AG09319 (cell line): ENCODE measurements at places on chromosomes 7 and 10.

GRCh38 chr7:98733036-98733435 lies 116.0 kb downstream of the NPTX2 start:
- DNase-seq, result no peak

DNA sequence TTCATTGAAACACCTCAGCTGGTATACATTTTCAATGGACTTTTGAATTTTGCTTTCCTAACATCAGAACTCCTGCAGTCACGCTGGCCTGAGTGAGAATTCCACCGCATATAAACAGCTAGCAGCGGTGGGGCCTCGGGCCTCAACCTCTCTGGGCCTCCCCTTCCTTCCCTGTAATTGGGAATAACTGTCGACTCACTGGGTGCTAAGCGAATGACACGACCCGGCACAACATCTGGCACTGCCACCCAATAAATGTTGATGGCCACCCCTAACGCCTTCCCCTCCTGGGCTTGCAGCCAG lies 670 bp downstream of the RCC1L start:
- no peak for DNase-seq

GRCh38 chr7:41659539-41659938 lies 43.4 kb downstream of the INHBA start:
- no peak for DNase-seq

- no peak for DNase-seq
These were observed 113.5 kb downstream of the KLF6 start for GRCh38 chr10:3671386-3671955.

GRCh38 chr7:42549866-42550485 lies 313.0 kb upstream of the GLI3 start:
- DNase-seq, result no peak

GRCh38 chr10:6103591-6103990 lies 14.8 kb downstream of the RBM17 start:
- no peak for DNase-seq

DNA sequence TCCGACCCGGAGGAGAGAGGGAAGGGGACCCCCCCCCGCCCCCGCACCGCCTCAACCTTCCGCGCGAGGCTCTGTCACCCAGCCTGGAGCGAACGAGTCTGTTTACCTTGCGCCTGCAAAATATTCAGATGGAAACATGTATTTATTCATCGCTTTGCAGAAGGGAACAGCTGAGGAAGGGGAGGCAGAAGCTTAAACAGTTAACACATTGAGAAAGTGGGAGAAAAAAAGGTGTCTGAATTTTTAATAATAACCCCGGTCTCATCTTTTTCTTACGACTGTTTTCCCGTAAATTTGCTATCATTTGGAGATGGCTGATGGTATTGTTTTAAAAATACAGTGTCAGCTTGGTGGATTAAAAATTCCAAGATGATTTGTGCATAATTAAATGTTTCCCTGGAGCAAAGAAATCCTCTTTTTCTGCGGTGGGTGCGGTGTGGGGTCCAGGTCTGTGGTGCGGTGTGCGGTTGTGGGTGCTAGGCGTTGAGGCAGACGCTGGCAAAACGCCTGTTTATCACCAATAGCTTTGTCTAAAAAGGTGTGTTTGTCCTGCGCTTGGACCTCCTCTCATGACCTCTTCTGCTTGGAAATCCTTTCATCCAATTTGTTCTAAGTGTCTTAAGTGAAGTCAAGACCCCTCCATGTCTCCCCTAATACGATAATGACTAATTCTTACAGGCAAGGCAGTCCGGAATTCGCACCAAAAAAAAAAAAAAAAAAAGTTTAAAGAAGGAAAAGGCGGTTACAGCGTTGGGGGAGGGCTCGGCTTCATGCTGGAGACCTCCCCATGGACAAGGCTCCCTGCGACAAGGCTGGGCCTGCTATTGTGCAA lies 1.6 kb downstream of the UNCX start:
- no peak for DNase-seq

DNA sequence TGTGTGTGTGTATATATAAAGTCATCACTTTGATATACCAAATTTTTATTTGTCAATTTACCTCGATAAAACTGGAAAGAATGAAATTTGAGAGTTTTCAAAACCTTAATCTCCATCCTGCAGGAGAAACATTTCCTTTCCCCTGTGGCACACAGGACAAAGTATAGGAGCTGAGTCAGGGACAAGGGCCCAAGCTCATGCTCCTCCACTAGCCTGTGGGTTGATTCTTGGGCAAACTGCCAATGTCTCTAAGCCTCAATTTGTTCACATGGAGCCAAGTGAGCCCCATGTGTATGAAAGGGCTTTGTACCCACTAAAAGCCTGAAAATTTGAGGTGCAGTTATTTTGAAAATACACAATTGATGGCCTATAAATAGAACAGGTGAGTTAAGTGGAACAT lies 60.3 kb upstream of the IL6 start:
- DNase-seq, result no peak

DNA sequence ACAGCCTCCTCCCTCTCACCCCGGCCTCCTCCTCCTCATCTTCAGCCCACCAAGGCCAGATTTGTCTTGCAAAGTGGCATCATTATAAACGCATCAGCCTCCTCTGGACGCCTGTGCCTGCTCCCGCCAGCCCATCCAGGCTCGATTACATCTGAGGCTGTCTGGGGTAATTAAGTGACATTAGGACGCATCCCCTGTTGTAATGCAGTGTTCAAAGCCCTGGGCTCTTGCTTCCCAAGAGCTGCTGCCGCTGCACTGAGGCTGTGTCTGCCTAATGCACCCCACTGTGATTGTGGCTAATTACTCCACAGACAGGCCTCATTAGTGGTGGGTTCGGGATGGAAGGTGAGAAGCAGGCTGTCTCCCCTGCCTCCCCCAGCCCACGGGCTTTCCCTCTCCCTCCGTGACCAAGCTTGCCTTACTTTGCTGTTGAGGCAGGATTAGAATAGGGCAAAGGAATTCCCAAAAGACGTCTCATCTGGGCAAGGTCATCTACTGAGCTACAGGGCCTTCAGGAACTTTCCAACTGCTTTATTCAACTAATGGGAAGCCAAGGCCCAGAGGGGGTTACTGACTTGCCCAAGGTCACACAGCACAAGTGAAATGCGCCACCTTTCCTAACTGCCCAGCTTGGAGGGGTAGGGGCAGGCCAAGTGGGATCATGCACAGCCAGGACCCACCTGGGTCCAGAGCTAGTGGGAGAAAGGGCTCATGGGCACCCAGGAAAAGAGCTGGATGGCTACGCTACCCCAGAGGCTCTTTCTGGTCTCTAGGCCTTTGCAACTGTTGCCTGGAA lies 66.2 kb upstream of the PCBD1 start:
- DNase-seq, result no peak

GRCh38 chr10:11869219-11869618 lies 46.1 kb downstream of the PROSER2 start:
- DNase-seq, result no peak

DNA sequence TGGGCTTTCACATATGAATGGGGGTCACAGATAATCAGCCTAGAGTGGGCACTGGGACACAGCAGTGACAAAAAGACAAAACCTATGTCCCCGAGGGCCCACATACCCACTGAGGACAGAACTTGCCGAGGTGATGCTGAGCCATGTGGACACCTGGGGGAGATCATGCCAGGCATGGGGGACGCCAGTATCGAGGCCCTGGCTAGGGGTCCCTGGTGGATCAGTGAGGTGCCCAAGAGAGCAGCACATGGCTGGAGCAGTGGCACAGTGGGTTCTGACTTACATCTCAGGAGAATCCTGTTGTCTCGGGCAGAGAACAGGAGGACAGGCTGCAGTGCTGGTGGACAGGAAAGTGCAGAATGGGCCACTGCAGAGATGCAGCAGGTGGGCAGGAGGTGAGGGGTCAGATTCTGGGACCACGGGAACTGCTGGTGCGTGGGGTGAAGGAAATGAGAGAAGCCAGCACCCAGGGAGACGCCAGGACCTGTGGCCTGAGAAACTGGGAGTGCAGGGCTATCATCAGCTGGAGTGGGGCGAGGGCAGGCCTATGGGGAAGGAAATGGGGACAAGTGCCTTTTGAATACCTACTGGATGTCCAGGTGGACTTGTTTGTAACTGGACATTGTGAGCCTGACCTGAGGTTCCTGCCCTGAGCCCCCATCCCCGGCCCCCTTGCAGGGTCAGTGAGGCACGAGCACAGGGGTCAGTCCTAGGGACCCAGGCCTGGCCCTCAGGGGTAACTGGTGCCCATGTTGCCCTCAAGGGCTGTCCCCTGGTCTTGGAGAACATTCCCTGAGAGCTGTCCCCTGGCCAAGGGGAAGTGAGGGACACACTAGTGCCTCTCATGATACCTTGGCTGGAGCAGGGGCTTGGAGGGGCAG lies 91.2 kb upstream of the RET start:
- no peak for DNase-seq

GRCh38 chr7:81949306-81949705 lies 179.5 kb upstream of the HGF start:
- DNase-seq, result no peak

DNA sequence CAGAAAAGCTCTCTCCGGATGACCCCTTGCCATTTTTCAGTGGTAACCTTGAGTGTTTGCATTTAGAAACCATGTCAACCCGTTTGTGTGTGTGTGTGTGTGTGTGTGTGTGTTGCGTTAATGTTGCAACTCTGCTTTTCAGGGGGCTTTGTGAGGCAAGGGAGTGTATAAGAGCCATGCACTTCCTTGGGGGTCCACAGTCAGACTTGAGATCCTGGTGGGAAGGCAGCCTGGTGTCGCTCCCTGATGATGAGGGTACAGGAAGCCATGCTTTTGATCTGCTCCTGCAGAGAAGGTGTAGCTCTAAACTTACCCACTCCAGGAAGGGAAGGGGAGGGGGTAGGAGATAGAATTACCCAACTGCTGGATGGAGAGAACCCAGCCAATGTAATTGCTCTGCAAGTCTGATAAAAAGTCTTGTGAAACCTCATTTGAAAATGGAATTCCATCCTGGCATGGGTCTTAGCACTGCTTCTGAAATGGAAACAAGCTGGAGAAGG lies 10.7 kb downstream of the GRK5 start:
- no peak for DNase-seq

DNA sequence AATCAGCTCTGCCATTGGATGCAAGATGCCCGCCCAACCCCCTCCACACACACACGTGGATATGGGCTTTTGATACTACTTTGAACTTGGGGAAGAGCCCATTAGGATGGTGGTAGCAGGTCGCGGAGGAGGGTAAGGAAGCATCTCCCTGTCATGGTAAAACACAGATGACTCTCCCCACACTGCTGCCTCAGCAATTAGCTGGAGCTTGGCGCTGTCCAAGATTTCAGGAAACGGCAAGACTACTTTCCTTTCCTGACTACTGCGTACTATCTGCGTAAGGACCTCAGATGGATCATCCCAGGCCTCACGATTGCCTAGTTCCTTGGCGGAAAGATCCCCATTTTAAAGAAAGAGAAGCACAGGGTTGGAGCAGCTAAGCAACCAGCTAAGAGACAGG lies 134.3 kb downstream of the C10orf90 start:
- no peak for DNase-seq

DNA sequence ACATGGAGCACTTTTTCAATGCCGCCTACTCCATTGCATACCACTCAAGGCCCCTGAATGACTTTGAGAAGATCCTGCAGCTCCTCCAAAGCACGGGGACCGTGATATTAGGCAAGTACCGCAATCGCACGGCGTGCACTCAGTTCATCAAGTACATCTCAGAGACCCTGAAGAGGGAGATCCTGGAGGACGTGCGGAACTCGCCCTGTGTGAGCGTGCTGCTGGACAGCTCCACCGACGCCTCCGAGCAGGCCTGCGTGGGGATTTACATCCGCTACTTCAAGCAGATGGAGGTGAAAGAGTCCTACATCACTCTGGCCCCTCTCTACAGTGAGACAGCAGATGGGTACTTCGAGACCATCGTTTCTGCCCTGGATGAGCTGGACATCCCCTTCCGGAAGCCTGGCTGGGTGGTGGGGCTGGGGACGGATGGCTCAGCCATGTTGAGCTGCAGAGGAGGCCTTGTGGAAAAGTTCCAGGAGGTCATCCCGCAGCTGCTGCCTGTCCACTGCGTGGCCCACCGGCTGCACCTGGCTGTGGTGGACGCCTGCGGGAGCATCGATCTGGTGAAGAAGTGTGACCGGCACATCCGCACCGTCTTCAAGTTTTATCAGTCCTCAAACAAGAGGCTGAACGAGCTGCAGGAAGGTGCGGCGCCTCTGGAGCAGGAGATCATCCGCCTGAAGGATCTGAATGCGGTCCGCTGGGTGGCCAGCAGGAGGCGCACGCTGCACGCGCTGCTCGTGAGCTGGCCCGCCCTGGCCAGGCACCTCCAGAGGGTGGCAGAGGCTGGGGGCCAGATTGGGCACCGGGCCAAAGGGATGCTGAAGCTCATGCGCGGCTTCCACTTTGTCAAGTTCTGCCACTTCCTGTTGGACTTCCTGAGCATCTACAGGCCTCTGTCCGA lies 12.7 kb upstream of the ATP6V0E2 start:
- DNase-seq, result no peak

DNA sequence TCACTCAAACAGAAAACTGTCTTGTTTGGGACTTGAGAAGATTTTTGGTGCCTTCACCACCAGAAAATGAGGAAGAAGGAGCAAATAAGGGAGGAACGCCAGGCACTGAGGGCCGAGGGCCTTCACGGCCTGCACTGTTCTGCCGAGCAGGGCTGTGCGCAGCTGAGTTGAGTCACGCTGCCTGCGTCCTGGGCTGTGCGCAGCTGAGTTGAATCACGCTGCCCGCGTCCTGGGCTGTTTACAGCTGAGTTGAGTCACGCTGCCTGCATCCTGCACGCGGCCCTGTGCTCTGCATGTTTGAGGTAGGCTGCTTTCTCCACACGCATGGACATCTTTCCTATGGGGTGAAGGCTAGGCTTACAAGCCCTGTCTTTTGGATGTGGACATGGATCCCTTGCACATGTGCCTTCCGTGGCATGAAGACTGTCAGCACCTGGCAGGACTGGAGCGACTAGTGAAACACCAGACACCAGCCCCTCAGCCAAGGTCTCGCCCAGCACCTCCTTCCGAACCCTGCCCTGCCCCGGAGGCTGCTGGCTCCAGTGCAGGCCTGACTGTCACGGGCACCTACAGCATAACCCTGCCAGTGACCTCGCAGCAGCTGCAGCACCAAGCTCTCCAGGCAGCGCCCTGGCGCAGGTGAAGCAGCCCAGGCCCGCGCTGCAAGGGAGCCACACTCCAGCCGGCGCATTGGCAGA lies 96.7 kb downstream of the HTR5A start:
- no peak for DNase-seq

DNA sequence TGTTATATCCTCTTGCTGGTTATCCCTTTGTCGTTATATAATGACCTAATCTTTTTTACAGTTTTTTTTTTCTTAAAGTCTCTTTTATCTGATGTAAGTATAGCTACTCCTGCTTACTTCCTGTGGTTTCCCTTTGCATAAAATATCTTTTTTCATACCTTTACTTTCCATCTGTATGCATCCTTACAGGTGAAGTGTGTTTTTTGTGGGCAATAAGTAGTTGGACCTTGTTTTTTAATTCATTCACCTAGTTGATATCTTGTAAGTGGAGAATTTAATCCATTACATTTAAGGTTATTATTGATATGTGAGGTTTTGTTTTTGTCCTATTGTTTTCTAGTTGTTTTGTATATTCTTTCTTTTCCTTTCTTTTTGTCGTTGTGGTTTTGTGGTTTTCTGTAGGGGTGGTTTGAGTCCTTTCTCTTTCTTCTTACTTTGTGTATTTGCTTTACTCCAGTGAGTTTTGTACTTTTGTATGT lies 168.6 kb downstream of the MLLT10 start:
- DNase-seq, result no peak
